Esophagus muscularis mucosa (tissue), 4 donors: ENCODE measurements at places on chromosomes 6 and 20. TPM values are rescaled to one million over a fixed set of nuclear protein-coding genes. Genes with fewer than 3 reads are reported as not detected.
A peak's percentile ranks its signal among the peaks of the same experiment; 100 is the strongest.

MYO6 gene
- 12.2 TPM for total RNA-seq

PI16 gene
- total RNA-seq: 64.3 TPM

GSTA2 gene
- total RNA-seq: not detected

OLIG3 gene
- not detected for total RNA-seq

INSM1 gene
- total RNA-seq: not detected

SLC32A1 gene
- total RNA-seq: not detected

SUPT3H gene
- total RNA-seq: 5.1 TPM

TREM1 gene
- total RNA-seq: 1.2 TPM

ADAM33 gene
- total RNA-seq: 144 TPM

TRDN gene
- not detected for total RNA-seq

DNA sequence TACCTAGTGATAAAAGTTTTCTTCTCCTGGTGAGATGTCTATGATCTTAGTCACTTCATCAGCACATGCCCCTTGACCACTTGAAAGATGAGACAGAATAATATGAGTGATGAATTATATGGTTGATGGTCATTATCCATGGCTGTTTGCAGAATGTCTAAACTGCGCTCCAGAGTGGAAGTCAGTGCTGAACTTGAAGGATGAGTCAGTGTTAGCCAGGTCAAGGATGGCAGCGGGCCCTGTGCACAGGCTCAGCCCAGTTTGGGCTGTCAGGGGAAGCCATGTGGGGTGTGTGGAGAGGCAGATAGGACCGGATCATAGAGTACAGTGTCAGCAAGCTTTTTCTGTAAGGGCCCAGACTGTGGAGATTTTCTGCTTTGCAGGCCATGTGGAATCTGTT lies 67.2 kb upstream of the KIF25 start:
- DNase-seq: no peak

- no peak for DNase-seq
These were observed 36.2 kb upstream of the BAG2 start for GRCh38 chr6:57135885-57136284.

GRCh38 chr6:155399062-155399744 lies 56.4 kb downstream of the NOX3 start:
- no peak for DNase-seq

GRCh38 chr6:126773112-126773805 lies 345.2 kb upstream of the RSPO3 start:
- no peak for DNase-seq

GRCh38 chr6:48757661-48758060 lies 646.7 kb upstream of the PTCHD4 start:
- no peak for DNase-seq

- peak; percentile 79 for DNase-seq
These were observed 4.7 kb upstream of the DOK5 start for GRCh38 chr20:54470697-54471096.

DNA sequence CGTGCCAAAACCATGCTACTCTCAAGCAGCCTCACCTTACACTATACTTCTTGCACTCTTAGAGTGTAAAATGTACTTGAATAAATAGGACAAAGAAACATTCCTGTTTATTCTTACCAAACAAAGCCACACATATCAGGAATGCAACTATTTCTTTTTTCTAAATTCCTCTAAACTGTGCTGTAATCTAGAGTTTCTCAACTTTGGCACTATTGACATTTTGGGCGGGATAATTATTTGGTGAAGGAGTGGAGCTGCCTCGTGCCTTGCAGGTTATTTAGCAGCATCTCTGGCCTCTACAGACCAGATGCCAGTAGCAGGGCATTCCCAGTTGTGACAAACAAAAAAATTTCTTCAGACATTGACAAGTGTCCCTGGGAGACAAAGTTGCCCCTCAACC lies 86.9 kb downstream of the PHACTR1 start:
- no peak for DNase-seq

DNA sequence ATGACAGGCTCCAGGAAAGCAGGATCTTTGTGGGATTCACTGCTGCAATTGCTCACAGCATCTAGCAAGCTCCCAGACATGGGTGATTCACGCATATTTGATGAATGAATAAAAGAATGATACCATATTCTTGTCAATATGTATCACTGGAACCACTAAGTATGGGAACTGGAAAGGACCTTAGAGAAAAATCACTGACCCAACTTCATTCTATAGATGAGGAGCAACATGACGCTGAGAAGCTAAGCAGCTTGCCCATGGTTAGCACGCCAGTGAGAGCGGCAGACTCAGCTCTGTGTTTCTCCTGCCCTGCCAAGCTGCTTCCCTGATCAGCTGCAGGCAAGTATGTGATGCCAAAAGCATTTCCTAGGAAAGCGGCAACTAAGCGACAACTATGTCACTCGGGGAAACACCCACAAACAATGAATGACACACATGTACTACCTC lies 66.8 kb downstream of the PPP1R3G start:
- no peak for DNase-seq

GRCh38 chr6:165889636-165890403 lies 226.8 kb upstream of the PDE10A start:
- DNase-seq: peak; percentile 87

DNA sequence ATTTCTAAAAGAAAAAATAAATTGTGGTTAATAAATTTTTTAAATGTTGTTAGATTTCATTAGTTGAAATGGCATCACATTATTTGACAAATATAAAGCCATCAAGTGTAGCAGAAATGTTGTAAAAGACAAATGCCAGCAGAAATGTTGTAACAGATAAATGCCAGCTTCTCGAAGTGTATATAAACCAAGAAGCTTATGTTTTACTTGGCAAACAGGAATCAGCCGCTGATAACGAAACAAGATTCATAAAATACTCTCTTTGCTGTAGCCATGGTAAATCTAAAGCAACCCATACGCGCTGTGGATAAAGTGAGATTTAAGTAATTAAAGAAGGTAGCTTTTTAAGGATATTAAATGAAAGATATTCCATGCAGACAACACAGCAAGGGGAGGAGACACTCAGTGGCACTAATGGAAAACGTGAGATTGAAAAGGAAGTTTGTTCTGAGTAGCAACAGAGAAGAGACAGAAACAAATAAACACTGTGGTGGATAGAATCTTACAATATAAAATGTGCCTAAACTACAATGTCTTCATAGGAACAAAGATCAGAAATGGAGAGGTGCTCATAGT lies 29.6 kb downstream of the BTBD9 start:
- no peak for DNase-seq

DNA sequence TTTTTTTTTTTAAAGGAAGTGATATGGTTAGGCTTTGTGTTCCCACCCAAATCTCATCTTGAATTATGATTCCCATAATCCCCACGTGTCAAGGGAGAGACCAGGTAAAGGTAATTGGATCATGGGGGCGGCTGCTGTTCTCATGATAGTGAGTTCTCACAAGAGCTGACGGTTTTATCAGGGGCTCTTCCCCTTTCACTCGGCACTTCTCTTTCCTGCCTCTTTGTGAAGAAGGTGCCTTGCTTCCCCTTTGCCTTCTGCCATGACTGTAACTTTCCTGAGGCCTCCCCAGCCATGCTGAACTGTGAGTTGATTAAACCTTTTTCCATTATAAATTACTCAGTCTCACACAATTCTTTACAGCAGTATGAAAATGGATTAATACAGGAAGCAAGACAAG lies 64.3 kb downstream of the ZFP64 start:
- DNase-seq: no peak

DNA sequence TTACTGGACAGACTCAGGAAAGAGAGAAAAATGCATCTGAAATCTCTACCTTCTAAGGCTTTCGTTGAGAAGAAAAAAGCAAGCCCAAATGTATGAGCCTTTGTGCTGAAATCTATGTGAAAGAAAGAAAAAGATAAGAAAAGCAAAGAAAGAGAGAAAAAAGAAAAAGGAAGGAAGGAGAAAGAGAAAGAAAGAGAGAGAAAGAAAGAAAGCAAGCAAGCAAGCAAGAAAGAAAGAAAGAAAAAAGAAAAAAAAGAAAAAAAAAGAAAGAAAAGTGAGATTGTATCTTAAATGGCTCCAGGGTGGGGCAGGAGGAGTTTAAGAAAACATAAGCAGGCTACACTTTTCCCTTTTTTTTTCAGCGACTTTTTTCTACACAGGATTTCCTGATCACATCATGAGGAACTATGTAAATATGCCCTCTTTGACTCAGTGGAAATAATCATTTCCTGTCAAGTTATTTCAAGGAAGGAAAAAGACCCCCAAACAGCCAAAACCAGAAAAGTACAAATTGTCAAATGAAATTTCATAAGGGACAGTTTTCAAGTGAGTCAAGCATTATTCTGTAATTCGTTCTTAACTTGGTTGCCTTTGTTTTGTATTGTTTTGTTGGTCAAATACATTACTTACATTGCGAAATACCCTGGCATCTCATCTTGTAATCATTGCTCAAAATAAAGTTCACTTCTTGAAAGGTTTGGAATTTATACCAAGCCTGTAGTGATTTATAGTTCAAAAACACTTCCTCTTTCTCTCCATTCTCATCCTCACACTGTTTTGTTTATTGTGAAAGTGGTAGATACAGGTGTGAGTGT lies 79.5 kb upstream of the RNF217 start:
- no peak for DNase-seq

GRCh38 chr6:170067181-170067641 lies 223.7 kb downstream of the DLL1 start:
- no peak for DNase-seq

DNA sequence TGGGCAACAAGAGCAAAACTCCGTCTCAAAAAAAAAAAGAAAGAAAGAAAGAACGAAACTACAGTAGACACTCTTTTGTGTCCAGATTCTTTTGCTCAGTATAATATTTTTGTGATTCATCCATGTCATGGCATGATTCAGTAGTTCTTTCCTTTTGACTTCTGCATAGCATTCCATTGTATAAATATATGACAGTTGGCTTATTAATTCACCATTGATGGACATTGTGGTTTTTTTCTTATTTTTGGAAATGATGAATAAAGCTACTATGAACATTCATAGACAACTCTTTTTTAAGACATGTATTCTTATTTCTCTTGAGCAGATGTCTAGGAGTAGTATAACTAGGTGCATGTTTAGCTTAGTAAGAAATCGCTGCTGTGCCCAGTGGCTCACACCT lies 10.3 kb upstream of the IER3 start:
- no peak for DNase-seq

DNA sequence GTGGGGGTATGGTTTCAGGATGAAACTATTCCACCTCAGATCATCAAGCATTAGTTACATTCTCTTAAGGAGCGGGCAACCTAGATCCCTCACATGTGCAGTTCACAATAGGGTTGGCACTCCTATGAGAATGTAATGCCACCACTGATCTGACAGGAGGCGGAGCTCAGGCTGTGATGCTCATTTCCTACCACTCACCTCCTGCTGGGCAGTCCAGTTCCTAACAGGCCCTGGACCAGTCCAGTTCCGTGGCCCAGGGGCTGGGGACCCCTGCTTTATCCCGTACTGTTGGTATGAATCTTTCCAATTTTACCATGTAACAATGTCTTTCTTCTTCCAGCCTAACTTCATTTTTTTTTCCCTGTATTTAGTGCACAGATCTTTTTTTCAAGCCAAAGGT lies 94.9 kb downstream of the OGFRL1 start:
- DNase-seq: no peak

DNA sequence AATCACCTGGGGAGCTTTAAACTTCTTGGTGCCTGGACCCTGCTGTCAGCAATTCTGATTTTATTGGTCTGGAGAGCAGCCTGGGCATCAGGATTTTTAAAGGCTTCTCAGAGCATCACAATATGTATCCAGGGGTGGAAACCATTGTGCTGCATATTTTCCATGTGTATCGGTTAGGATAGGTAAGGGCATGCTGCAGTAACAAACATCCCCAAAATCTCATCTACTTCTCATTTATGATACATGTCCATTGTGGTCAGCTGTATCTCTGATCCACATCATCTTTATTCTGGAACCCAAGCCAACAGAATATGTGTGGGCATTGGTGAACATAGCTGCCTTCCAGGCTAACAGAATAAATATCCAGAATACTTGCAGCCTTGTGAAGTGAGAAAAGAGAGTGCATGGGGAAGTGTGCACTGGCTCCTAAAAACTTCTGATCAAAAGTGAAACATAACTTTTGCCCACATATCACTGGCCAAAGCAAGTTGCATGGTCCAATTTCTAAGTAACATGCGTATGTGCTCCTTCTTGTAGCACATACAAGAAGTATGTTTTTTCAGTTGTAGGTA lies 215.1 kb downstream of the ZMYND8 start:
- DNase-seq: no peak

DNA sequence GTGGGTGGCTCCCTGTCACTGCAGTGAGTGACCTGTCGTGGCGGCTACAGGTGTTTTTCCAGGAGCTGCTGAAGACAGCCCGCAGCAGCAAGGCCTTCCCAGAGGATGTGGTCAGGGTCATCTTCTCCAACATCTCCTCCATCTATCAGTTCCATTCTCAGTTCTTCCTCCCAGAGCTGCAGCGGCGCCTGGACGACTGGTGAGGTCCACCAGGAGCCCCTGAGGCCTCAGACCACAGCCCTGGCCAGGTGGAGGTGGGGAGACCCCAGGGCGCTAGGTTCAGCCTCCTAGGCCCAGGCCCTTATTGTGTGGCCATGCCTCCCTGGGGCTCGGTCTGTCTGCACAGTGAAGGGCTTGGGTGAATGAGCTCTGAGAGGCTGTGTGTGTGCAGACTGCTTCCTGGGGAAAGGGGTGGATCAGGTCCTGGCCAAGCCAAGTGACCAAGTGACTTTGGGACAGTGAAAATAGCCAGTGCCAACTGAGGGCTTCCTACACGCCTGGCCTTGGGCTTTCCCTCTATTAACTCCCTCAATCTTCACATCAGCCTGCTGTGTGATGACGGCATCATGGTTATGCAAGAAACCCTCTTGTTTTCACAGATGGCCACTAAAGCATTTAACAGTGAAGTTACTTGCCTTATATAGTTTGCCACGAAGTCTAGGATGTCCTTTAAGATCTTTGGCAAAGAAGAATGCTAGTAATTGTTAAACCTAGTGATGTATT lies 6.4 kb downstream of the FGD2 start:
- DNase-seq: no peak

GRCh38 chr20:44398335-44398734 lies 42.8 kb downstream of the HNF4A start:
- no peak for DNase-seq

DNA sequence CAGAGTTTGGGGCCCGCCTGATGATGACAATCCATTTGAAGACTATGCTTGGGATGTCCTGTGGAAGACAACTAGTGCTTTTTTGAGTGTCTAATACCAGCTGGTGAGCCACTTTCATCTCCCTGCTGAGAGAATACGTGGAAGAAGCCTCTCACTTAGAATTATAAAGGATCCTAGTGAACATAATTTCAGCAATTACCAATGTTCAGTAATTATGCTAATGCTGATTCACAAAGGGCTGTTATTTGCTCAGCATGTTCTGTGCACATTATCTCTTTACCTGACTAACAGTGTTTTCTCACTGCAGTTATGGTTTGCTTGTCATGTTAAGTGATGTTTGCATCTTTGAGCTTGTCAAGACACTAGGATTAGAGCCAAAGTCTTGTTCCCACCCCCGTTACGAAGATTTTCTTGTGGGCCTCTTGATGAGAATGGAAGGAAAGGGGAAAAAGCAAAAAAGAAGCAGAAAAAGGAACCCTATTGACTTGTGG lies 282.1 kb upstream of the CHD6 start:
- peak; percentile 17 for DNase-seq

- DNase-seq: peak; percentile 99
These were observed 4.9 kb upstream of the ARMC12 start for GRCh38 chr6:35731736-35732532.
